ENCODE measurements at places on chromosomes 2 and 18. TPM values are rescaled to one million over a fixed set of nuclear protein-coding genes. Genes with fewer than 3 reads are reported as not detected.

The OR6B2 gene
- not detected for total RNA-seq

GRCh38 chr2:6392966-6393365, 472.7 kb downstream of the CMPK2 start:
- H3K27me3 ChIP-seq, result no peaks in the 10 kb centered on the region
- no peak for DNase-seq
- no peaks in the 10 kb centered on the region for H3K4me1 ChIP-seq

GRCh38 chr2:205483095-205483494, 199.2 kb upstream of the NRP2 start:
- no peak overlapping the region for H3K4me3 ChIP-seq
- no peak for DNase-seq
- no peaks in the 10 kb centered on the region for H3K36me3 ChIP-seq
- no peaks in the 10 kb centered on the region for H3K27me3 ChIP-seq

The DSC2 gene
- total RNA-seq, result 8.5 TPM

DNA sequence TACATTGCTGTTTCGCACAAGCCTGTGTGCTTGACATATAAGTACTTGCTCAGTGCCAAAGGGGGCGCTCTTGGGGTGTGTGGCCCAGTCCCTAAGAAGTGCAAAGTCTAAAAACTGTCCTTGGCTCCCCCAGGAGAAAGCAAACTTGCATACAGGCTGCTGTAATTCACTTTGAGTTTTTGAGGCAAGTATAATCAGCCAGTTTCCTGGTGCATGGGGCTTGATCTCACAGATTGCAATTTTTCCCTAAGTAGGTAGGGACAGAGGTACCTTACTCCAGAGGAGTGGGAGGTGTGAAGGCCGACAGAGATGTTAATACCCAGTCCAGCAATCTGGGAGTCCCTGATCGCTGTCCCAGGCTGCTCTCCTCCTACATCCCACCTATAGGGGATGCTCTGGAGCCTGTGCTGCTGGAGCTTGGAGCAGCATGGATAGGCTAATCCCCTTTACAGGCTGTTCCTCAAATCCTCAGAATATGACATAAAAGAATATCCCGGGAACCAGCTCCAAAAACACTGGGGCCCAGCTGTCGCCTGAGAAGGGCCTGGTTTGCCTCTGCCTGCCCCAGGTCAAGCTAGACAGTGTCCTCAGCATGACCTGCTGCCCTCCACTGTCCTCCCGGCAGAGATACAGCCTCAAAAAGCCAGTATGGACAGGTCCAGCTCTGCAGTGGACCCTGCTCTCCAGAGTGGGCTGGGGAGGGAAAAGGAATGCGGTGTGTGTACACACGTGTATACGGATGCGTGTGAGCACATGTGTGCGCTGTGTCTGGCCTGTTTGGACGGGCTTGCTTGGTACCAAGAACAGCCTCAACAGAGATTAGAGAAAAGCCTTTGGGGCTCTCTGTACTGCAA, 136.5 kb upstream of the HAAO start:
- no peak overlapping the region for H3K4me3 ChIP-seq
- no peaks in the 10 kb centered on the region for H3K27me3 ChIP-seq
- H3K4me1 ChIP-seq, result peaks cover 60% of the 10 kb centered on the region
- no peaks in the 10 kb centered on the region for H3K36me3 ChIP-seq
- peak overlapping the region; percentile 93 for H3K27ac ChIP-seq
- no peak for DNase-seq

DNA sequence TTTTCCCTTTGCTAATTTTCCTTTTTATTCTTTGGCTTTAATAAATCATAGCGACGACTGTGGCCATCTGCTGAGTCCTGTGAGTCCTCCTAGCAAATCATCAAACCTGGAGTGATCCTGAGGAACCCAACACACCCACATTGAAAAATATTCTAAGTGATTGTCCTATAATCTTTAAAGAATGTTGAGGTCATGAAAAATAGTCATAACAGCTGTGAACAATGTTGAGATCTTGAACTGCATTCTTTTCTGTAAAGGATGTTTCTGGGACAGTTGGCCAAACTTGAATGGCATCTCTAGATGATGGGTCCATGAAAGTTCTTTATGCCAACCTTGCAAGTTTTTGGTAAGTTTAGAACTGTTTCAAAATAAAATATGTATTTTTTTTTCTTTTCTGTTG, 53.2 kb upstream of the ADAM23 start:
- H3K36me3 ChIP-seq, result no peaks in the 10 kb centered on the region
- H3K4me1 ChIP-seq, result no peaks in the 10 kb centered on the region
- DNase-seq, result no peak
- H3K27me3 ChIP-seq, result no peaks in the 10 kb centered on the region

- peak overlapping the region; percentile 92 for H3K27ac ChIP-seq
- no peaks in the 10 kb centered on the region for H3K27me3 ChIP-seq
- DNase-seq, result no peak
- peak overlapping the region; percentile 85 for H3K4me3 ChIP-seq
Measured at GRCh38 chr2:113755835-113756354, 547 bp downstream of the SLC35F5 start.

The TRIB2 gene
- 83.6 TPM for total RNA-seq

GRCh38 chr2:75657798-75658197, 11.2 kb downstream of the MRPL19 start:
- no peaks in the 10 kb centered on the region for H3K36me3 ChIP-seq
- H3K4me1 ChIP-seq, result no peaks in the 10 kb centered on the region
- no peak overlapping the region for H3K4me3 ChIP-seq
- H3K27ac ChIP-seq, result no peak overlapping the region
- no peaks in the 10 kb centered on the region for H3K27me3 ChIP-seq

The CPO gene
- not detected for total RNA-seq

The POTEJ gene
- total RNA-seq, result not detected

DNA sequence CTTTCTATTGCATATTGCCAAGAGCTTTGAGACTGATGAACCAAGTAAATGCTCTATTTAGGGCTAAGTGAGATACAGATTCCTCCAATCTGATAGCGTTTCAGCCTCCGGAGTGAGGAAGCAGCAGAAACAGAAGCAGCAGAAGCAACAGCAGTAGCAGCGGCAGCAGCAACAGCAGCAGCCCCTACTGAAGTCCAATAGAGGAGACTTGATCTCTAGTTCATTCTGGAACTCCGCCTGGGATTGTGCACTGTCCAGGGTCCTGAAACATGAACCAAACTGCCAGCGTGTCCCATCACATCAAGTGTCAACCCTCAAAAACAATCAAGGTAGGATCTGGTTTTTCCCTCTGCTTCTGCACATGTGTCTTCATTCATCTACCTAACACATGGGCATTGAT, at the start of gene DPP10:
Gene DPP10 (plus strand): TSS at position 132 of the 400 bp plus-strand sequence.
- no peaks in the 10 kb centered on the region for H3K36me3 ChIP-seq
- H3K4me3 ChIP-seq, result no peak within 1 kb of the TSS
- DNase-seq, result no peak
- no peaks in the 10 kb centered on the region for H3K4me1 ChIP-seq
- H3K27me3 ChIP-seq, result no peaks in the 10 kb centered on the region

GRCh38 chr2:219252570-219252899, 508 bp upstream of the TUBA4B start:
- peak overlapping the region; percentile 15 for H3K27ac ChIP-seq
- peak overlapping the region; percentile 55 for H3K4me3 ChIP-seq
- no peaks in the 10 kb centered on the region for H3K36me3 ChIP-seq
- H3K27me3 ChIP-seq, result no peaks in the 10 kb centered on the region
- DNase-seq, result no peak

The WNT10A gene
- not detected for total RNA-seq

- H3K36me3 ChIP-seq, result no peaks in the 10 kb centered on the region
- no peaks in the 10 kb centered on the region for H3K4me1 ChIP-seq
- no peak for DNase-seq
- H3K27ac ChIP-seq, result no peak overlapping the region
Measured at GRCh38 chr2:10149635-10150034, 27.1 kb downstream of the RRM2 start.

The PDE11A gene
- 0.85 TPM for total RNA-seq

The OTX1 gene
- total RNA-seq, result not detected

DNA sequence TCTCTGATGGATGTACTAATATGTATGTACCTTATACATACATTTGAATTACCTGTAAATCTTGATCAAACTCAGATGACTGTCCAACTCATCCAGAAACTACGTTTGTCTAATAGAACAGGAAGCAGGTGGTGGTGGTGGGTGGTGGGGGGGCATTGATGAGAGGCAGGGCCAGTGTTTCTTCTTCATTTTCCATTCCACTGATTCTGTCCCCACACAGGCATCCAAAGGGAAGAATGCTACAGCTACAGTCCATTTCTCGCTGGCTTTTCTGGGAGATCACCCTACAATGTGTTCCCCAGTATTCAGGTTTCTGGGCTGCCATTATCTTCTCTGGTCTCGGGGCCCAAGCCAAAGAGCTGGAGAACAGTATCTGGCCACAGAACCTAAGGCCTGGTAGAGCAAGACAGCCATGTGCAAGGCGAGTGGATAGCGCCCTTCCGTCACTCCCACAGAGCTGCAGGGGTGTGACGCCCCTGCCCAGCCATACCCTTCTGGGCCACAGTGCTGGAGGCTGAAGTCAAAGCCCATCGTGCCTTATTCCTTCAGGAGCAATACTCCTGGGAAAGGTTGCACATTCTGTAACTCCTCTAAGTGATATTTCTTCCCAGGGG, 54.5 kb downstream of the BCL11A start:
- no peaks in the 10 kb centered on the region for H3K4me1 ChIP-seq
- no peak overlapping the region for H3K4me3 ChIP-seq
- no peaks in the 10 kb centered on the region for H3K27me3 ChIP-seq
- H3K27ac ChIP-seq, result no peak overlapping the region

The TMEM127 gene
- 22.8 TPM for total RNA-seq

DNA sequence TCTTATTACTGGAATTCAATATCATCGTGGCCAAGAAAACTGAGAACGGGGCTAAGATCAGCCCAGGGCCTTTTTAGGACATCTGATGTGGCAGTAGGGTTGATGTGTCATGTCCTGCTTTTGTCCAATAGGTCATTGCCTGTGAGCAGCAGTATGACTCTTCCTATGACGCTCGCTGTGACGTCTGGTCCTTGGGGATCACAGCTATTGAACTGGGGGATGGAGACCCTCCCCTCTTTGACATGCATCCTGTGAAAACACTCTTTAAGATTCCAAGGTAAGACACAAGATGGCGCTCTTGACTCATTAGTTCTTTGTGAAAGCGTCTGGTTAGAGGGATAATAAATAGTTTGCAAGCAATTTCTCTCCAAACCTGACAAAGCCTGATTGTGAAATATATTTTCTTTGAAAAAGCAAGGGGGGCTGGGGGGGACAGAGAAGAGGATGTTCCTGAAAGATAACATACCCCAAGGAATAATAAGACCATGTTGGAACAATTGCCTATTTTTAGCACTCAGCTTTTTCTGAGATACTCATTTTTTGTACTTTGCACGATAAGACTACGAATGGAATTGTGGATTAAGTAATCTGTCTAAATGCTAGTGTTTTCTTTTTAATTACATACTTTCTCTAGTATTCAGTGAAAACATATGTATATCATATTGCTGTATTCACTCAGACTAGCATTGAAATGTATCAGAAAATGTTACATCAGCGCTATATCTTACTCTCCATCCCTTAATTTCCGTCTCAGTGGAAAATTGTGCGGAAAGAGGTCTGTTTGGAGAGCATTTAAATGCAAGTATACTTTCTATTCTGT, 58.1 kb downstream of the MYO3B start:
- H3K27me3 ChIP-seq, result no peaks in the 10 kb centered on the region
- H3K36me3 ChIP-seq, result no peaks in the 10 kb centered on the region
- H3K27ac ChIP-seq, result no peak overlapping the region
- DNase-seq, result no peak
- no peak overlapping the region for H3K4me3 ChIP-seq

GRCh38 chr2:34306745-34307144, 707.6 kb upstream of the FAM98A start:
- no peak overlapping the region for H3K27ac ChIP-seq
- no peaks in the 10 kb centered on the region for H3K36me3 ChIP-seq
- H3K4me1 ChIP-seq, result no peaks in the 10 kb centered on the region
- H3K4me3 ChIP-seq, result no peak overlapping the region

The CCDC138 gene
- total RNA-seq, result 10.6 TPM

The EML6 gene
- total RNA-seq, result 1.6 TPM

DNA sequence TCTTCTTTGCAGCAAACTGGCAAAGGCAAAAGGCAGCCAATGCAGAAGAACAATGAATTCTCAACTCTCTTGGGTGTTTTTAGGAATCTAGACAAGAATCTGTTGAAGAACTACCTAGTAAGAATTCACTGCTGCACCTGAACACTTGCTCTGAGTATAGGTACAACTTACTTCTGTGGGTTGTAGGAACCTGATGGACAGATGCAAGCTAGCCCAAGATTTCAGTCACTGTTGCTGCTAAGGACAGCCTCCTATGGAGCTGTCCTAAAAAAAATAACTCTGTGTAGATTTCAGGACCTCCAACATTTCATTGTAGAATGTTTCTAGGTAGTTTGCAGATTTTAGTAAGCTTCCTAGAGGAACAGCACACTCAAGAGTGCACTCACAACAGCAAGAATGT, 363.5 kb downstream of the CBLN2 start:
- no peaks in the 10 kb centered on the region for H3K4me1 ChIP-seq
- DNase-seq, result no peak
- H3K4me3 ChIP-seq, result no peak overlapping the region
- H3K36me3 ChIP-seq, result no peaks in the 10 kb centered on the region
- peaks cover 5% of the 10 kb centered on the region for H3K27me3 ChIP-seq

The GLI2 gene
- 23.6 TPM for total RNA-seq

- no peaks in the 10 kb centered on the region for H3K36me3 ChIP-seq
- no peak for DNase-seq
- no peak overlapping the region for H3K27ac ChIP-seq
- no peaks in the 10 kb centered on the region for H3K4me1 ChIP-seq
- H3K4me3 ChIP-seq, result no peak overlapping the region
- no peaks in the 10 kb centered on the region for H3K27me3 ChIP-seq
Measured at GRCh38 chr2:108084311-108084710, 98.0 kb downstream of the SLC5A7 start.

DNA sequence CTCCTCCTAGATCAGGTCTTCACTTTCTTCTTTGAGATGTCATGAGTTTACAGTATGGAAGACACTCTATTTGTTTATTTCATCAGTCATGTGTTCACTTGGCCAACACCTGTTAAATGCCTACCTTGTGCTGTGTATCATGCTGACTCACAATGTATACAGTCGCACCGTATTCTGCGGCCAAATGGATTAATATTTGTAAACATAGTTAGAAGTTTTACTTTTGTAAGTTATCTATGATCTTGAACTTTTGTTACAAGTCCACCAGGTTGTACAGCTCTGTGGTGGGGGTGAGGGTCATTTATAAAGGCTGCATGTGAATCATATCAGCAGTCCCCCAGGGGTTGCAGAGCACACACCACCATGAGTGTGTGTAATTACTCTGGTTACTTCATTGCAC, 408.7 kb upstream of the NRP2 start:
- DNase-seq, result no peak
- no peak overlapping the region for H3K4me3 ChIP-seq
- H3K27me3 ChIP-seq, result no peaks in the 10 kb centered on the region

DNA sequence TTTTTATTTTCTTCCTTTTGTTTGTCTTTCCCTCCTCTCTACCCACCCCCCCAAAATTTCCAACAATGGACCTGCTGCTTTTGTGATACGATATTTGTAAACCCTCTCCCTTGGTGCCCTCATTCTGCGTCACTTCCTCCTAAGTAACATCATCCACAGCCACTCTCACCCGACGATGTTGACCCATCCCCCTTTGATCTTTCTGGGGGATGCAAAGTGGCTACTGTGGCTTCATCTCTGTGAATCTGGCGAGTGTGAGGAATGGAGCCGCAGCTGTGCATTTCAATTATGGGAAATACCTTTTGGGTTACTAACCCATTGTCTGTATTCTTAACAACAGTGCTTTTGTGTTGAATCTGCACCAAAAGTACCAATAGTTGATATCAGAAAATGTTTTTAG, 19.4 kb downstream of the ANTXR1 start:
- H3K27ac ChIP-seq, result peak overlapping the region; percentile 22
- H3K36me3 ChIP-seq, result no peaks in the 10 kb centered on the region
- no peak overlapping the region for H3K4me3 ChIP-seq
- no peak for DNase-seq
- no peaks in the 10 kb centered on the region for H3K4me1 ChIP-seq

The AQP12A gene
- not detected for total RNA-seq

All from uterus (tissue), 4 donors.